ENCODE measurements at places on chromosomes 2 and 18.
A peak's percentile ranks its signal among the peaks of the same experiment; 100 is the strongest.

GRCh38 chr2:96773922-96774321 is 13.2 kb downstream of the CNNM4 start:
- peak; percentile 73 for DNase-seq

- no peak for DNase-seq
Measured at GRCh38 chr2:62142054-62142453, 53.9 kb upstream of the B3GNT2 start.

DNA sequence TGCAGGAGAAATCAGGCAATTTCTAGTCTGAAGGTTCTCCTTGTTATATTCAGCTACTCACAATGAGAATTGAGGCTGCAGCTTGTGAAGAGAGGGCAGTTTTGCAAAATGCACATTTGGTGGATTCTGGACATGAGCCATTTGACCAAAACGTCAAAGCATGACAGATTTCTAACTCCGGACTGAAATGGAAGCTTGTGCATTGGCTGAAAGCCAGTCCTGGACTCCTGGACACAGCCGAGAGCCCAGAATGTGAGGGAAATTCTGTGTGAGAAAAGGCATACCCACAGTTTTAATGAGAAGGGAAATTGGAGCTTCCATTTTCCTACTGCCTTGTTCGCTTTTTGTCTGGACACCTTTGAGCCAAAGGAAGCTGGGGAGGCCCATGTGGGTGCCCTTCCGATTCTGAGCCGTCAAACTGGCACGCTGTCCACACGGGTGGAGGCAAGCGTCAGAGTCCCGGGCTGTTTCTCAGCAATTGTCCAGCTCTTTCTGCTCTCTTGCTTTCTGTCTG is 23.7 kb upstream of the ROCK2 start:
- DNase-seq = no peak

DNA sequence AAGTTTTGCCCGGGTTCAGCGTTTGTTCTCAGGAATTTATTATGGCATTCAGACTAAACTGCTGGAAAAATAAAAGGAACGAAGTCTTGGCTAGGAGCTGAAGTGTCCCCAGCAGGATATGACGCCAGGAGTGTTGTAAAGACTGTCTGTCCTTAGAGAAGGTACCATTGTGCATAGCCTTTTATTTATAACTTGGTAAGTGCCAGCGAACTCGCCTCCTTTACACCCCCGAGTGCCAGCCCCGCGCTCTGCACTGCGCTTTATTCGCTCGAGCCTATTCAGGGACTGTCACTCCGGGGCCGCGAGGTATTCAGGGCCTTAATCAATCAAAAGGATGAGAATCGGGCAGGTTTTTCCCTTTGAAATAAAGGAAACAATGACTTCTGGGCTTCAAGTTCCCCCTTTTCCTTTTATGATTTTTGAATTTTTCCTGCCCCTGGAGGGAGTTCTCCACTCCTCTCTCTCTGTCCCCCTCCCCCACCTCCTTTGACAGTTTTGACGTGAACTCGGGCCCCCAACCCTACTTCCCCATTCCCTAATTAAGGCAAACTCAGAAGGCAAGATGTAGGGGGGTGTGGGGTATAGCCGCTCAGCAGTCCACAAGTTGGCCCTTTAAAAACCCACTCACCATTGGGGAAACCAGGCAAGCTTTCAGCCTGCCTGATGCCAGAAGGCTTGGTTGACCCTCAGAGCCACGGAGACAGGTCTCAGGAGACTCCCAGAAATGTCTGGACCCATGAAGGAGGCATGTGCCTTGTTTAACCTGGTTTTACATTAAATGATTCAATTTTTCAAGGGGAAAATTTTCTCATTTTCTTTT is 1.3 kb upstream of the PAX3 start:
- no peak for DNase-seq

DNA sequence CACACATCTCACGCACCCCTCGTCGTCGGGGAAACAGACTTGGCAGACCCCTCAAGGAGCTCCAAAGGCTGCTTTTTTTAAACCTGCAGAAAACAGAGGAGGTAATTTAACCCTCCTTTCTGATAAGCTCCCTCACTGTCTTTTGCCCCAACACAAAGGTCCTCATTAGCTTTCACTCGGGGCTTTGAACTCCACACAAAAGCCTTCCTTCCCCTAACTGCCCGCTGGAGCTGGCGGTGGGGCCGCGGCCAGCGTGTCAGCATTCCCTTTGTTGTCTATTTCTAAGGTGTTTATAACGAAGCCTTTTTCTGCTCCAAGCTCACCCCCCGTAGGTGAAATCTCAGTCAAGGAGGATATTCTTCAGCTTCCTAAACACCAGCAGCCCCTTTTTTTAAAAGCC is 43.5 kb upstream of the ID2 start:
- no peak for DNase-seq

DNA sequence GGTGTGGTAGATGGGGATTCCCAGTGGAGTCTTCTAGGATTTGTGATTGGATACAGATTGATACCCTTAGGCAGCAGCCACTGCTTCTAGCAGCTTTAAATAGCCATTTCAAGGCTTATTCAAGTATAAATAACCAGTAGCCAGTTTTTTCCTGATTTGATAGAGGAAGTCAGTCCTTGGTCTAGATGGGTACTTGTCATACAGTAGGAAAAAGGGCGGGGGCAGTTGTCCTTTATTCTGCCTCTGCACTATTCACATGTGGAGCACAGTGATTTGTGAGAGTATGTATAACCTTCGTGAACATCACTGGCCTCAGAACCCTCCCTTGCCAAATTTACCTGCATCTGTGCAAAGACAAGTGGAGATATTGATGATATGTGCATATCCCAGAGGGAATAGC is 6.8 kb downstream of the PPP1CB start:
- DNase-seq = no peak

- DNase-seq = no peak
Measured at GRCh38 chr2:72132981-72133720, 14.5 kb downstream of the CYP26B1 start.

DNA sequence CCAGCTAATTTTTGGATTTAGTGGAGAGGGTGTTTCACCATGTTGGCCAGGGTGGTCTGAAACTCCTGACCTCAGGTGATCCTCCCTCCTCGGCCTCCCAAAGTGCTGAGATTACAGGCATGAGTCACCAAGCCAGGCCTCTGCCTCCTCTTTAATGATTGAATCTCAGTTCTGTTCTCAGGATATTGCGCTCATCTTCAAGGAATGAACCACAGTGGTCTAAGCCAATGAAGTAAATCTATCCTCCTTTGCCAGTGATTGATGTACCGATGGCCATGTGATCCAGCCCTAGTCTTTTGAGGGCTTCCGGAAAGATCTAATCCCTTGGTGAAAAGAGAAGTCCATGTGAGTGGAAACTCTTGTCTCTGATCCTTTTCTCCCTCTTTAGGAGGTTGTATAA is 48.6 kb downstream of the POLE4 start:
- no peak for DNase-seq

DNA sequence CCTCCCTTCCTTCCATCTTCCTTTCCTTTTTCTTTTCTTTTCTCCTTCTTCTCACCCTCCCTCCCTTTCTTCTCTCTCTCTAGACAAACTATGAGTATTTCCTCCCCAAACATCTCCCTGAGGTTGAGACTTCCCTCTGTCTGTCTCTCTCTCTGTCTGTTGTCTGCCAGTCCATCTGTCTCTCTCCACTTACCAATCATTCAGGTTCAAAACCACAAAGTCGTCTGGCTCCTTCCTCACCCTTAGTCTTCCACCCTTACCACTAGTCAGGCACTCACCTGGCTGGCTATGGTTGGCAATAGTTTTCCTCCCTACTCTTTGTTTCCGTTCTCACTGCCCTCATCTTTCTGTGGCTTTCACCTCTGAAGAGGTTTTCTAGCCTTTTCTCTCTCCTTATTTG is 12.9 kb downstream of the CCL20 start:
- DNase-seq = no peak

- no peak for DNase-seq
Measured at GRCh38 chr18:80251700-80252099, 4.4 kb upstream of the PARD6G start.

DNA sequence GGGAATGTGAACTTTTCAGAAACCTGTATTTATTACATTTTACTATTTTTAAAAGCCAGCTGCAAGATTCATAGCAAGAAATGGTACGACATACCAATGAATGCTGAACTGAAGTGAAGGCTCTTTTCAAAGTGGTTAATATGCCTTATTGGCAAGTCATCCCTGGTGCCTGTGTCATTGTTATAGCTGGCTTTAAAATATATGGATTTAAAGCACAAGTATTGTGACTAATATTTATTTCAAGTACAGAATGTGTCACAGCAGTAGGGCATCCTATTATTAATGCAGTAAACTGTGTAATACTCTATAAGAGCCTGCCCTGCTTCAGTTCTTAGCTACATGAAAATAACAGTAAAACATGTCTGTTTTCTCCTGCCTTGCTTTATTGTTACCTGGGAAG is 10.8 kb downstream of the TSHZ1 start:
- DNase-seq = no peak

DNA sequence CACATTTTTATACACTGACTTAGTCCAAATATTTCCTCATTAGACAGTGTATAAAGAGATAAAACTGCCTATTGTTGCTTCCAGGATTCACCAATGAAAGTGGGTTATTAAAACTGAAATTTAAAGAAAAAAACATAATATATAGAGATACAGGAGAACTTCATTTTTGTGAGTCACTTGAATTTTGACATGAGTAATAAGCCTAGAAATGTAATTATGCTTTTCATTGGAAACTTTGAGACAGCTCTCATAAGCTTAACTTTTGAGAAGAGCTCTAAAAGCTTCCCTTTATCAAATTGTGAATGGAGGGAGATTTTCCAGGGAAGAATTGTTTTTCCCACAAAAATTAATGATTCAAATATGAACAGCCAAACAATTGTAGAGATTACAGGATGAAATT is 14.1 kb downstream of the DYNC2LI1 start:
- DNase-seq = no peak

DNA sequence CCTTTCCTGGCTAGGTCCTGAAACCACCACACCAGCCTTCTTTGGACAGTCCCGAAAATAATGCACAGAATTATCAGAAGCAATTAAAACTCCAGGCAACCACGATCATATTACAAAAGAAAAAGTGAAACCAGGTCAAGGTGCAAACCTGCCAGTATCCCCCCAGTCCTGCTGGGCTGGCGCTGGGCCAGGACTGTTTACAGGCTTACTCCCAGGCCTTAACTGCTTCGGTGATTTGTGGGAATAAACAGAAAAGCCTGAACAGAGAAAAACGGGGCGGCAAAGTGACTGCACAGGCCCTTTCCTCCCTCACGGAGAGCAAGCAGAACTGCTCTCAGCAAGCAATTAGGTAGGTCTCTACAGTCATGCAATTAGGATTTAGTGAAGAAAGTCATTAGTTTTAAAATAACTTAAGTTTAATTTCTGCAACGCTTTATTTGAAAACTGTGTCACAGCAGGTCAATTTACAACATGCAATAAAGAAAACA is 1.3 kb downstream of the HDAC4 start:
- peak; percentile 27 for DNase-seq

DNA sequence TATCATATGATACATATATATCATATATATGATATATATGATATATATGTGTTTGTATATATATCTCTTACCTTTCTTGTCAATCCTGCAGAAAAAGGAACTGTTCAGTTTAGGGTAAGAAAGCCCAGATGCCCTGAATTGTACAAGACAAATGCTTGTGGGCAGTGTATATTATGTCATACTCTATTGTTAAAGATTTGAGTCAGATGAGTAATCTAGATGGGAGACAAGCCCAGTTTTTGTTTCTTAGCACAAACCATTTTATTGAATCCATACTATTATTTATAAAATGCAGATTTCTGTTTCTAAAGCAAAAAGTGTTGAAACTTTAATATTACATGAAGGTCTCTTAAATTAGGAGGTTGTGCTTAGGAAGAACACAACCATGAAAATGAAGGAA is 90.6 kb downstream of the VRK2 start:
- no peak for DNase-seq

DNA sequence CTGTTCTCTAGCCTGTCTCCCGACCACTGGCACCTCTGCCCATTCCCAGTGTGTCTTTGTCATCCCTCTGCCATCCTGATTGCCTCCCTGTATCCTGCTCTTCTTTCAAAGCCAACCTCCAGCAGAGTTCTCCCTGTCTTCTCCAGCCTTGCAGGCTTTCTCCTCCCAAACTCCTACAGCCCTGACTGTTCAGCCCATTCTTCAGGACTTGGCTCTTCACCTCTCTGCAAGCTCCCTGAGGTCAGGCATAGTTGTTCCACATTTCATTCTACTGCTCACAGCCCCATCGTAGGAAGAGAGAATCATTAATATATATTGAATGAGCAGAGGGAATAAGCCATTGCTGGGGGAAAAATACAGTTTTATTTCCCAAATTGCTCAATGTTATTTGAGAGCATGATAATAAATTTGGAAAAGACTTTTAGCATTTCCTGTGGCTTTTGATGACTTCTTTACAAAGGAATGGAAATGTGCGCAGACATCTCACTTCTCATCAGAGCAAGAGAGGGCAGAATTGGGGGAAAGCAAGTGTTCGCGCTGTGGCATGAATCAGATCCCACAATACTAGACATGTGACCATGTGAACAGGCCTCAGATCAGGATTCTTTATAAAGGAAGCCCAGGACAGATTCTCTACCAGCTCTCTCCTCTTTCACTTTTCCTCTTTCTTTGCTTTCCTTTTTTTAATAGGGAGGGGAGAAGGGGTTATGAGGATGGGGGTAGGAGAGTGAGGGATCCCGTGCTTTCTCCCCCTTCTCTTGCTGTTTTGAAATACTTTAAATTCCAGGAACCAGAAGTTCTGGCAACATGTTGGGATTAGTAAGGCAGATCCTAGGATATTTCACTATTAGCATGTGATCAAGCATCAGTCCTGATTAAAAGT is 37.4 kb downstream of the EPAS1 start:
- no peak for DNase-seq

DNA sequence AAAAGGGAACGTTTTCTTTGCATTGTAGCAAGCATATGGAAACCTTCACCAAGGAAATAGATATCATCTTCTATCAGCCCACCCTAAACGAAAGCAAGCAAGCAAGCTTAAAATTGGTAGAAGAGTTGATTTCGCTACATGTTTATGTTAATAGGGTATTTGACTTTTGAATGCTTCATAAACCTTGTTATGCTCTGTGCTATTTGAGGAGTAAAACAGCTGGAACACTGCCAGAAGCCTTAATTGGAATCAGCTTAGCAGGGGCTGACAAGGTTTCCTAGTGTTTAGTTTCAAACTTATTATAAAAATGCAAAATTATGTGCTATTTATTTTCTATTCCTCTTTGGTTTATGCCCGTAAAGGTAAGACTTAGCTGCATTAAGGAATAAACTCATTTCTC is 70.6 kb upstream of the LINC00305 start:
- no peak for DNase-seq

- no peak for DNase-seq
Measured at GRCh38 chr18:3604498-3605408, 154.8 kb downstream of the TGIF1 start.

- no peak for DNase-seq
Measured at GRCh38 chr18:8834881-8835280, 129.5 kb downstream of the MTCL1 start.

GRCh38 chr2:201580486-201580885 is 62.8 kb downstream of the TMEM237 start:
- no peak for DNase-seq

DNA sequence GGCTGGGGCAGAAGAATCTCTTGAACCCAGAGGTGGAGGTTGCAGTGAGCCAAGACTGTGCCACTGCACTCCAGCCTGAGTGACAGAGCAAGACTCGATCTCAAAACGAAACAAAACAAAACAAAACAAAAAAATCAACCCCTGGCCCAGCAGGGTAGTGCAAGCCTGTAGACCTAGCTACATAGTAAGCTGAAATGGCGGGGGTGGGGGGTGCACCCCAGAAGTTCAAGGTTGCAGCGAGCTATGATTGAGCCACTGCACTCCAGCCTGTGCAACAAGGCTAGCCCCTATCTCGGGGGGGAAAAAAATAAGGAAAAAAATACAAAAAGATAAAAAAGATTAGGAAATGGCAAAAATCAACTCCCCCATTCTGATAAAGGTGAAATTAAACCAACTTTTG is 6.4 kb downstream of the ATL2 start:
- no peak for DNase-seq

- DNase-seq = peak; percentile 18
Measured at GRCh38 chr18:48851599-48851960, 99.2 kb downstream of the SMAD7 start.
